ENCODE measurements at places on chromosomes 11 and 22.

DNA sequence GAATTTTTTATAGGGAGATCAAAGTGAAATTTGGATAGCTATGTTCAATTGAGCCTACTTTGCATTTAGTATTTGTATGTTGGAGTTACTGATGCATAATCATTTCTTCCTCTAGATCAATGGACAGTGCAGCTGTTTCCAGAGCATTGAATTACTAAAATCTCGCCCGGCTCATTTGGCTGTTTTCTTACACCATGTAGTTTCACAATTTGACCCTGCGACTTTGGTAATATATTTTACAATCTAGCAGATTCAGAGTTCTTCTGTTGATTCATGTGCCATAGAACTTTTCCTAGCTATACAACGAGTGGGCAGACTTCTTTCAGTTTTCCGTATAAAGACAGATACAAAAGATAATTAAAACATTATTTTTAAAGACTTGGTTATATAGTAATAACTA, 70.0 kb upstream of the GRIK4 start:
- DNase-seq, result no peak

GRCh38 chr22:32830957-32831356, 29.5 kb downstream of the TIMP3 start:
- DNase-seq, result no peak

DNA sequence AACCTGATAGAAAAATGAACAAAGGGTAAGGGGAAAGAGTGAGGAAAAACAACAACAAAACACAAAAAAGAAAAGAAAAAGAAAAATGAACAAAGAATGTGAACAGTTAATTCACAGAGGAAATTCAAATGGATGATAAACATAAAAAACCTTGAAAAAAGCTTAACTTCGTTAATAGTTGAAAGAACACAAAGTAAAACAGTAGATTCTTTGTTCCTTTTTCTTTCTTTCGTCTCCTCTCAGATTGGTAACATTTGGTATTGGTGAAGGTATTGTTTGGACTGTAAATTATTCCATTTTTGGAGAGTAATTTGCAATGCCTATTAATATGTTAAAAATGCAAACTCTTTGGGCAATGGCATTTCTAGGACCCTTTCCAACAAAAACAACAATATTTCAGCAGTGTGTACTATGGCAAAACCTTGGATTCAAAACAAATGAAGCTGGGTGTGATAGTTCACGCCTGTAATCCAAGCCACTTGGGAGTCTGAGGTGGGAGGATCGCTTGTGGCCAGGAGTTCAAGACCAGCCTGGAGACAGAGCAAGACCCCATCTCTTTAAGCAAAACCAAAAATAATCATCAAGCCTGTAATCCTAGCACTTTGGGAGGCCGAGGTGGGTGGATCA, 3.3 kb upstream of the BACE1 start:
- no peak for DNase-seq

- DNase-seq, result peak; percentile 54
Observed at GRCh38 chr11:85941380-85941973, 86.3 kb downstream of the CCDC83 start.

- DNase-seq, result no peak
Observed at GRCh38 chr11:12897867-12898266, 111.2 kb upstream of the RASSF10 start.

DNA sequence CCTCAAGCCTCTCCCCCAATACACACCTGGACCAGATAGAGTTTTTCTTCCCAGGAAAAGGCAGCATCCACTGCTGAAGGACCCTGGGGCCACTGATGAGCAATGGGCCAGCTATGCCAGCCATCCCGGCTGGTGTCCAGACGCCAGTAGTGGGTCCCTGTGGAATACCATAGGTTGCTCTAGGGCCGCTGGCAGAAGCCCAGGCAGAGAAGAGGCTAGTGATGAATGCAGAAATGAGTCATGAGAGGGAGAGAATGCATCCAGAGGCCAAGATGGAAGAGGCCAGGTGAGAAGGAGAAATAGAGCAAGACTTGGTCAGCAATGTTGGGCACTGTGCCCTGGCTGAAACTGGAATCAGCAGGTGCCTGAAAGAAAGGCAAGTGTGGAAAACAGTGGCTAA, 8.9 kb downstream of the HPX start:
- no peak for DNase-seq

DNA sequence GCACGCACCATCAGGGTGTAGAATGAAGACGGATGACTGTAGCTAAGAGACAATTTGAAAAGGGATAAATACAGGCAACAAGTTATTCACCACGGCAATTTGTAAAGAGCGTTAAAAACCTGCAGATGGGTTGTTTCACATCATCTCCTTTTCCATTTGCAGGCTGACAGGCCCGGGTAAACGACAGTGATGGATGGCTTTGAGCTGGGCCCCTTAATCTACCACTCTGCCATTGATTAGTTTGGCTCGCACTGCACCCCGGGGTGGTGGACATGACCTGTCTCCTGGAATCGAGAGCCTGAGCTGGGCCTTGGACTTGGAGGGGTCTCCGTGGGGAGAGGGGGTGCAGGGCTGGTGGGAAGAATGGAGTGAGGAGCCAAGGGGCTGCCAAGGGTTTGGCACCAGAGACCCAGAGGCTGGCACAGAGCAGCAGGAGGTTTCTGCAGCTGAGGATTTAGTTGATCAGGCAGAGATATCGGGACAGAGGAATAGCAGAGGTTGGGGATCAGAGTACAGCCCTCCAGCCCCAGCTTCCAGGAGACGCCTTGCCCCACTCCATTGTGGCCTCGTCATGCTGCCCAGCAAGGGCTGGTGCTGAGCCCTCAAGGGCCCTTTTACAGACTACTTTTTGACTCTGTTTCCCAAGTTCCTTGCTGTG, 110.6 kb upstream of the NECTIN1 start:
- DNase-seq, result no peak

DNA sequence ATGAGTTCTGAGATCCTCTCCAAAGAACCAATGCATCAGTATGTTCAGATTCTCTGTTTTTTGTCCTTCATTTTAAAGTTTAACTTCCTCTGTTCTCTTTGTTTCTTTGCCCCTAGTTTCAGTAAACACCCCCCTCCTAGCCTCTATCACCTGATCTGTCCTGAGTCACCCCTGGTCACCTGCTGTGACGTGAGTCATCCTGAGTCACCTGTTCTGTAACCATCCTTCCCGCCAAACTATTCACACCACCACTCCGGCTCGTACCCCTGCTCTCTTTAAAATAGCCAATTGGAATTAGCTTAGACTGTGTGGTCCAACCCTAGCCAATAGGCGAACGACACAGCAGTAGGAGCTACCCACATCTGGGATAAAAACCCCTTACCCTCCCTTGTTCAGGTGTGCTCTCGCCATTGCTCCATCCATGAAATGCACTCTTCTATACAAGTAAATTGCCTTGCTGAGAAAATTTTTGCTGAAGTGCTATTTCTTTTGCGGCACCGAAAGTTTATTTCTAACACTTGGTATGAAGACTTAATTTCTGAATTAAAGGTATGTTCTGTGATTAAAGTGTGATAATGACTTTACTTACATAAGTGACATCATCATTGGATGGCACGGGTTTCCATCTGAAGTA, 318.4 kb downstream of the AASDHPPT start:
- no peak for DNase-seq

DNA sequence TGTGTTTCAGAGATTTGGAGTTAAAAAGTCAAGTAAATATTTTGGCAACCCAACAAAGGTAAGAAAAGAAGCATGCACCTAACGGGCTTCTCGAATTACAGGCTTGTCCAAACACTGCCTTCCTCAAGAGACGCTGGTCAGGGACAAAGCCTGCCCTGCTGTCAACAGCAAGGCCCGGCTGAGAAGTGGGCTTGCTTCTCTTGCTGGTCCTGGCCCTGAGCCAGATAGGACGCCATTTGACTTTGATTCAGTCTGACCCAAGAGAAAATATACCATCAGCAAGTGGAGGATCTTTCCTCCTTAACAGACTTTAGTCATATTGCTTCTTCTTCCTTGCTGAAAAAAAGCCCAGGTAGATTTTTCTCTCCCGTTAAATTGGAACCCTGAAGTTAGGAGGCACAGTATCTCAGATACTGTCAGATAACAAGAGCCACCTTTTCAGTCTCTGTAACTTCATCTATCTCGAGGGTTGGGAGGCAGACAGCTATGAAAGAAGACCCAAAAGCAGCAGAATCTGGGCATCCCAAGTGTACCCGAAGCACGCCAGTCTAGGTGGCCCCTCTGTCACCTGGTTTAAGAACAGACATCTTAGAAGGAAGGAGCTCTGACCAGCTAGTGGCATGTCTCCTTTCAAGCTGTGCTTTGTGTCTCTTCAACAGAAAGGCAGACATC, 57.5 kb downstream of the C22orf31 start:
- DNase-seq, result no peak

GRCh38 chr11:74442636-74443035, 24.7 kb downstream of the KCNE3 start:
- no peak for DNase-seq

DNA sequence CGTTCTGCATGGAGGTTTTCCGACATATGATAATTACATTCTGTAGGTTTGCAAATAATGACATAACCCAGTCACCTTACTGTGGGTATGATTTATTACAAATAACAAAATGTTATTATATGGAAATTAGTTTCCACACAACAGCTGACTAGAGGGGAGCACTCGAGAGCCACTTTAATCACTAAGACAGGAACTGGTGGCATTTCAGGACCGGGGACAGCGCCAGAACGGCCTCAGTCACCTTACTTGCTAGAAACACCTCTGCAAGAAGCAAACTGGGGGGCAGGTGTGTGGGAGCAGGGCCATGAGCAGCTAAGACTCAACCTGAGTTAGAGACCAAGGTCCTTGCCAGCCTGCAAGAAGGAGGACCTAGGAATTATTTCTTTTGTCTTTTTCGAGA, 199.9 kb downstream of the DSCAML1 start:
- peak; percentile 54 for DNase-seq

DNA sequence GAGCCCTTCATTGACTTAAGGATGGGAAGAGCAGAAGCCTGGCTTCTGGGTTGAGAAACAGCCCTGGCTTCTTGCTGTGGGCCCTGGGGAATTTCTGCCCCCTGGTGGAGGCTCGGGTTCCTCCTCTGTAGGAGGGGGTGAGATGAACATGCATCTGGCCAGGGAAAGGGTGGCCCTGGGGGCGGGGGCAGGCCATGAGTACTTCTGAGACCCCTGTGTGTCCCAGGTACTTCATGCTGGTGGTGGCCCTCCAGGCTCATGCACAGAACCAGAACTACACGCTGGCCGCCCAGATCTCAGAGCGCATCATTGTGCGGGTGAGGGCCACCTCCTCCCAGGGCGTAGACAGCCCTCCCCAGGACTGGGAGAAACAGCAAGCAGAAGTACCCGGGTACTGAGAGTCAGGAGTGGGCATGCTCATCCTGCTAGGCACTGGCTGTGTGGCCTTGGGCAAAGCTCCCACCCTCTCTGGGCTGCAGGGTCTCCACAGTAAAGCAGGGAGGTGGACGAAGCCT, 15.8 kb downstream of the TMEM258 start:
- DNase-seq, result no peak

- DNase-seq, result peak; percentile 10
Observed at GRCh38 chr22:19709063-19709769, 5.1 kb upstream of the SEPTIN5 start.

- no peak for DNase-seq
Observed at GRCh38 chr22:35189559-35189958, 67.7 kb upstream of the HMGXB4 start.

DNA sequence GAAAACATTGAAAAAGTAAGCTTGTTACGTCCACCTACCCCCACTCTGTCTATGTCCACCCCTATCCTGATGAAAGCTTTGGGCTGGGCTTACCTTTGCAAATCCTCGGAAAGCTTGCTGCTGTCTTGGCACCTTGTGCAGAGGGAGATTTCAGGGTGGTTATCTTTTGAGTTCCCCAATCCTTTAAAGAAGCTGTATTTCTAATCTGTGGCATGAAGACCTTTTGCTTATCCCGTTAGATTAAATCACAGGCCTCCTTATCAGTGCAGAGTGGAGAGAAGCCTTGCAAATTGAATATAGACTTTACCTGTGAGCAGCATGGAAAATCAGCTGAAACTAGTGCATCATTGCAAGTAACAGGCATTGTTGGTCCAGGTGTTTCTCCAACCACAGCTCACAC, 580.6 kb upstream of the ANO5 start:
- no peak for DNase-seq

GRCh38 chr11:128947773-128948172, 5.1 kb upstream of the TP53AIP1 start:
- no peak for DNase-seq

- DNase-seq, result no peak
Observed at GRCh38 chr22:50717709-50718351, 20.2 kb upstream of the ACR start.

DNA sequence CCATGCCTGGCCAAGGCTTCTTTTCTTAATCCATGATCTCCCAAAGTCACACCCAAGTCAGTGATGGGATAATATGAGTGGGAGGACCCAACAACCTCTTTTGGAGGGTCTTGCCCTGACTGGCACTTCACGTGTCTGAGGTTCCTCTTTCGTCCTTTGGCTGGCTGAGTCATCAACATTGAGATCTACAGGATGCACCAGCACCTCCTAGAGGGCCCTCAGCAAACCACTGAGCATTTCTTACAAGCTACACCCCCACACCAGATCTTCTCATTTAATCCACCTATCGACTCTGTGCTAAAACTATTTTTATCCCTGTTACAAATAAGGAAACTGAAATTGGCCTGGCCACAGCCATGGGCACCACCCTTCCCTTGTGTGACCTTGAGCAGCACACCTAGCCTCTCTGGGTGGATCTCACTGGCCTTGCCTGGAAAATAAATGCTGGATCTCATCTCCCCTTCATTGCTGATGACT, 63.4 kb downstream of the FLI1 start:
- DNase-seq, result no peak

- no peak for DNase-seq
Observed at GRCh38 chr22:41914611-41915034, 251 bp downstream of the SHISA8 start.

DNA sequence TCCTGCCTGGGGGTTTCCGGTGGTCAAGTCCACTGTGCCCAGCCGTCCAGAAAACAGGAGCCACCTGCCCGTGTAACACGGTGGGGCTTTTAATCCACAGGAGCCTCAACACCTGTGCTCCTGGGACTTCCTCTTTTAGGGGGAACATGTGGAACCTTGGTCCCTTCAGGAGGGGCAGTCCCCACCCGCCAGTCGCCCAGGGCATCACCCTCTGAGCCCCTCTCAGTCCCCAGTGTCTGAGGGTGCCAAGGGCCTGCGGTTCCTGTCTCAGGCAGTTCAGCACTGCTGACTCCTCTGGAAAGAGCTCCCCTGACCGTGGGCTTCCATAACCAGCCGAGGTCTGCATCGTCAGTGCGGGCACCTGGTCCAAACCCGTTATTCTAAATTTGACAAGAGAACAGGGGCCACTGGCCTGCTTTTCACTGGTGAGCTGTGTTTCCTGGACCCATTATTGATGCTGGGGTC, 15.8 kb downstream of the KRTAP5-5 start:
- peak; percentile 13 for DNase-seq

GRCh38 chr11:77821349-77821851, 456 bp downstream of the AAMDC start:
- DNase-seq, result peak; percentile 60

- DNase-seq, result no peak
Observed at GRCh38 chr11:36763187-36763586, 165.2 kb upstream of the RAG2 start.

DNA sequence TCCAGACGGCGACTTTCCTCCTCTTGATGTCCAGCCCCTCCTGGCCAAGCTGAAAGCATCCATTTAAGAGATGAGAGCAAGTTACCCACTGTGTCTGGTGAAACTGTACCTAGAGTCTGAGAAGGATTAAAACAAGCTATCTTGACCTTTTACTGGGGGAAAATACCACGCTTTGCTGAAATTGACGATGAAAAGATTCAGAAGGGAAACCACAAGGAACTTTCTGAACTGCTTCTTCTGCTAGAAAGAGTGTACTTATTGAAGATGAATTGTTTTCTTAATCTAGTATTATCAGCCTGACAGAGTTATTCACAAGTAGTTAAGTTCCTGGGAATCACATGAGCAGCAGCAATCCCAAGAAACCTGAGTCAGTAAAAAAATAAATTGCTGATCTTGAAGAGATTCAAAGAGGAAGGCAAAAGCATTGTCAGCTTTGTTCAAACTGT, 13.1 kb upstream of the MS4A6A start:
- no peak for DNase-seq
